ENCODE measurements at places on chromosomes 12 and 14.
A peak's percentile ranks its signal among the peaks of the same experiment; 100 is the strongest.

- DNase-seq: no peak
Observed at GRCh38 chr12:90842477-90842876, 112.5 kb downstream of the CCER1 start.

GRCh38 chr12:124727922-124728321 is 135.7 kb downstream of the SCARB1 start:
- no peak for DNase-seq

- DNase-seq: no peak
Observed at GRCh38 chr12:130247634-130248237, 85.5 kb downstream of the FZD10 start.

- DNase-seq: no peak
Observed at GRCh38 chr12:98817742-98818141, 172.7 kb downstream of the APAF1 start.

GRCh38 chr12:128191380-128191779 is 75.6 kb upstream of the TMEM132C start:
- no peak for DNase-seq

DNA sequence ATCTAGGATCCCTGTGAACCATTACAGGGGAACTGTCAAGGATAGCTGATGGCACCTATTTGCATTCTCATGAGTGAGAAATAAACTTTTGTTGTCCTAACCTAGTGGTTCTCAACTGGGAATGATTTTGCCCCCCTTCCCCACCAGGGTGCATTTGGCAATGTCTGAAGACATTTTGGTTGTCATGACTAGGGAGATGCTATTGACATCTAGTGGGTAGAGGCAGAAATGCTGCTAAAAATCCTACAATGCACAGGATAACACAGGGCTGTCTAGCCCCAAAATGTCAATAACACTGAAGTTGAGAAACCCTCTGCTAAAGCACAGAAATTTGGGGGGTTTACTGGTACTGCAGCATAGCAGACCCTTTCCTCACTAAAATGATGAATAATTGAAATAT is 140.9 kb upstream of the SRRM4 start:
- DNase-seq: no peak

DNA sequence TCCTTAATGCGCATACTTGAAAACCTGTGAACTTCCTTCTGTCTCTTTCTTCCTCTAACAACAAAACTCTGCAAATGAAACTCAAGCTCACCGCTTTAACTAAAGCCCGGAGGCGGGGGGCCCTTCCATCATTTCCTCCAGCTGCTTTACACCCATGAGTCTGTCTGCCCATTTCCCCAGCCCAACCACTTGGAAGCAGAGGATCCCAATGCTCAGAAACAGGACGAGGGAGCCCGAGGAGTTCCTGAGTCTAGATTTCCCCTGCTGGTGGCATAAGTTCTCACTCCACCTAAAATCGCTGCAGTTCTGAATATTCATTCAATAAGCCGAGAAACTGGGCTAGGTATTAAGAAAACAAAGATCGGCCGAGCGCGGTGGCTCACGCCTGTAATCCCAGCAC is 30.8 kb downstream of the GPR19 start:
- no peak for DNase-seq

DNA sequence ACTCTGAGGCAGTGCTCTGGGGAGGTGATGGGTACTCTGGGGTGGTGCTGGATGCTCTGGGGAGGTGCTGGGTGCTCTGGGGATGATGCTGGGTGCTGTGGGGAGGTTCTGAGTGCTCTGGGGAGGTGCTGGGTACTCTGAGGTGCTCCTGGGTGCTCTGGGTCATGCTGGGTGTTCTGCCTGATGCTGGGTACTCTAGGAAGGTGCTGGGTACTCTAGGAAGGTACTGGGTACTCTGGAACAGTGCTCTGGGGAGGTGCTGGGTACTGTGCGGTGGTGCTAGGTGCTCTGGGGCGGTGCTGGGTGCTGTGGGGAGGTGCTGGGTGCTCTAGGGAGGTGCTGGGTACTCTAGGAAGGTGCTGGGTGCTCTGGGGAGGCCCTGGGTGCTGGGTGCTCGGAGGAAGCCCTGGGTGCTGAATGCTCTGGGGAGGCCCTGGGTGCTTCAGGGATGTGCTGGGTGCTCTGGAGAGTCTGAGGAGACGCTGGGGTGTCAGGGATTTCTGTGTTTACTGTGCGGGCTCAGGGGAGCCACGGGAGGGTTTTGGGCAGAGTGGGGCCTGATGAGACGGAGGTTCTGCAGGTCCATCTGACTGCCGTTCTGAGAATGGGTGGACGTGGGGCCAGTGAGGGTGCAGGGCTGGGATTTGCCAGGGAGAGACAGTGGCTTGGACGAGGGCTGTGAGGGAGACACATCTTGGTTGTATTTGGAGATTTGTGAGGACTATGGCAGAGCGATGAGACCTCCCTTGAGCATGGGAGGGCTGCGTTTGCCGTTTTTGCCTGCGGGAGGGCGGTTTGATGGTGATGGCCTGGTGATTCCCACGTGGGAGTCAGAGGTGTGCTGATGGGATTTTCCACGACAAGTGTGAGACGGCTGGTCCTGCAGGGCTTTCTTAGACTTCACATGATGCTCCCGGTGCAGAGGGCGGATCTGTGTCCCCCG is 30.0 kb downstream of the MMP17 start:
- no peak for DNase-seq

DNA sequence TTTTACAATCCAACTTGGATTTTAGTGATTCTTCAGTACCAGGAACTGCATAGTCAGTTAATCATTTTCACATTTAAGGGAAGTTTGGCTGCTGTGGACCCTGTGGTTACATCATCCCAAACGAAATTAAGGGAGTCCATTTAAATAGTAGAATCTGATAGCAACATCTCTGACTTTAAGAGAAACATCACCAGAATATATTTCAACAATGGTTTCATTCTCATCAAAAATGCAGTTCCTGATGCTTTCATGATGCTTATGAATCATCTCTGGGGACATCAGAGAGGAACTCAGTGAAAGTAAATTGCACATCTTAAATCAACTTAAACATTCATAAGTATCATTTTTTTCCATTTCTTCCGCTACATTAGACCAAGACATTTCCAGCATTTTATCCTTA is 1170.7 kb downstream of the FSCB start:
- DNase-seq: no peak

- DNase-seq: peak; percentile 34
Observed at GRCh38 chr14:65287264-65288131, 125.0 kb upstream of the FUT8 start.

DNA sequence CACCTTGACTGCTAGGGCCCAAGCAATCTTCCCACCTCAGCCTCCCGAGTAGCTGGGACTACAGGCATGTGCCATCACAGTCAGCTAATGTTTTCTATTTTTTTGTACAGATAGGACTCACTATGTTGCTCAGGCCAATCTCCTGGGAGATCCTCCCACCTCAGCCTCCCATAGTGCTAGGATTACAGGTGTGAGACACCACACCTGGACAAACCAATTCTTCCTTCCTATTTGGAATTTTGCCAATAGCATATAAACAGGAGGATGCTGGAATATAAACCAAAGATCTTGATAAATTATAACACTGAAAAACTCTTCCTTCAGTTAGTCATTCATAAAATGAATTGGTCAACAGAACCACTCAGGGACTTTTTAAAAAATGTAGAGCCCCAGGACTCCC is 8.4 kb downstream of the ACIN1 start:
- DNase-seq: no peak

GRCh38 chr14:77424862-77425261 is 1.5 kb upstream of the NOXRED1 start:
- no peak for DNase-seq

GRCh38 chr14:58789736-58790135 is 152.0 kb downstream of the DACT1 start:
- no peak for DNase-seq

DNA sequence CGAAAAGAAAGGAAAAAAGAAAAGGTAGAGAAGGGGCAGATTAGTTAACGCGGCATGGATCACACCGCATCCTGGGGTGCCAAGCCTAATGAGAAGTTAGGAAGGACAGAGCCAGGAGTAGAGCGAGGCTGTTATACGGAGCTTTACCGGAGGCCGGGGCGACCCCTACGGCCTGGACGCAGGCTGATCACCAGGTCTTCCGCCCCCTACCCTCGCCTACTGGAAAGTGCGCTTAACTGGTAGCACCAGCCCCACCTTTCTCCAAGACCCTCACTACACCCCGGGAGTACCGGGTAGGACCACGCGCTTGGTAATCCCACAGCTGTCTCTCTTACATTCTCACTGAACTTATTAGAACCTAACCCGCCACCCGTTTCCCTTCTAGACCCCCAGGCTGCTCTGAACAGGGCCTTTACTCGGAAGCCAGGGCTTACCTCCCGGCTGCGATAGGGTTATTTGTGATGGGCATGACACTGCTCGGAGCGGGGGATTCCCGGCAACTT is 33.8 kb downstream of the WBP11 start:
- no peak for DNase-seq

DNA sequence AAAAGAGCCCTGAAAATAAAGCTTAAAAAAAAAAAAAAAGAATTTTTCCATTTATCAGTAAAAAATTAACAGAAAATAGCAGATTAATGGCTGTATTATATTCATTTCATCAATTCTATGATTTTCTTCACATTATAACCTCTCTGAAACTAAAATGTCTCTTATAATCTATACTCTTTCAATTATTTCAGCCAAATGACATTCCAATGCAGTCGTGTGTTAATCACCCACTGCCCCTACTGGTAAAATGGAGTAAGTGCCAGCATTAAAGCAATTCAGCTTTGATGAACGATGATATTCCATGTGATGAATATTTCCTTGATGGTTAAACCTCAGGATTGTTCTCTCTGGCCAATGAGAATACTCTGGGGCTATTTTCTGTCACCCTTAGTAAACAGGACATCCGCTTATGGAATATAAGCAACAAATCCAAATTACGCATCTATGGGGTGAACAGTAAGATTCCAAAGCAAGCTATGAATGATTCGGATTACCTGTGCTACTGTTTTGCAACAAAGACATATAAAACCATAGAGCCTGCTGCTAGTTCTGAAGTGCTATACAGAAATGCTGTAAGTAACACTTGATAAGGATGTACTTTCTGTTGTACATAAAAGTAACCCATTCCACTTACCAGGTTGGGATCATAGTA is 20.3 kb upstream of the SYCP3 start:
- DNase-seq: no peak

GRCh38 chr12:10293151-10293550 is 14.5 kb upstream of the KLRD1 start:
- no peak for DNase-seq

DNA sequence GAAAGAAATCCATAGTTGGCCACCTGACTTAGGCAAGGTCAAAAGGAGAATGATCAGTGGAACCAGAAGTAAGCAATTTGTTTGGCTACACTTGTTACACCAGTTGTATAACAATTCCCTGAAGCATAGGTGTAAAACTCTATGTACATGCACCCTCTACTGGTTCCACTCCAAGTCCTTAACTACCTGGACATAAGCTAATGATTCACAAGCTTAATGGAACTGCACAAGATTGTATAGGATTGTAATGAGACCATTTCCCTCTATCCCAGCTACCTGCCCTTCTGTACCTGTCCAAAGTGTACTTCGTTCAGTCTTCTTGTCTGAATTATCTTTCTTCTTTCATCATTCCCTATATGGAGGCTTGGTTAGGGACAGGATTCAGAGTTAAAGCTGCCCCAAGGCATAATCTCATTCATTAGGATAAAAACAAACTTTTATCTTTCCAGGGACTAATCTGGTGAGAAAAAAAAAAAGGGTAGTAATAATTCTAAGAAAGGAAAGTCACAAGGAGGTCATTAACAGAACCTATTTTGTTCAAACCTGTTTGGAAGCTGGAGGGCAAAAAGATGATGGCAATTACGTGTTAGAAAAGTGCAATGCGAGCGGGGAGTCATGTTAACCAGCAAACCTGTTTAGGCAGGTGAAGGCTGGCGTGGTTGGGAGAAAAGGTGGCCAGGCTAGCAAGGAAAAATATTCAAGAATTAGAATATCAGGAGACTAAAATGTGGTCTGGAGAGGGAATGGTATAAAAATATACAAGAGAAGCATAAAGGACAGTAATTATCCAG is 2.8 kb upstream of the TMEM52B start:
- no peak for DNase-seq

- no peak for DNase-seq
Observed at GRCh38 chr12:27919671-27920235, 52.8 kb downstream of the PTHLH start.

DNA sequence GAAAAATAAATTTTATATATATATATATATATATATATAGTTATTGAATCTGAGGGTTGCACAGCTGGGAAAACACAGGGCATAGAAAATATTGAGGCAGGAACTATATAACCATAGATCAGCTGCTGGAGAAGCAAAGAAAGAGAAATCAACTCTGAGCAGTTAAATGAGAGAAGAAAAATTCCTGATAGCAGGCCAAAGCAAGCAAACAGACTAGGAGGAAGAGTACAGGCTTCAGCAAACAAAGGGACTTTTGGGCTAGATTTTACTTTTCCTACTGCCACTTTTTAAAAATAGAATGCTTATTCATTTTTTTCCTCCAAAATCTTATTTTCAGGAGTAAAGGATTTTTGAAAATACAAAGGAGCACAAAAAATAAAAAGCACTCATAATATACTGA is 216.0 kb upstream of the PRKD1 start:
- no peak for DNase-seq

DNA sequence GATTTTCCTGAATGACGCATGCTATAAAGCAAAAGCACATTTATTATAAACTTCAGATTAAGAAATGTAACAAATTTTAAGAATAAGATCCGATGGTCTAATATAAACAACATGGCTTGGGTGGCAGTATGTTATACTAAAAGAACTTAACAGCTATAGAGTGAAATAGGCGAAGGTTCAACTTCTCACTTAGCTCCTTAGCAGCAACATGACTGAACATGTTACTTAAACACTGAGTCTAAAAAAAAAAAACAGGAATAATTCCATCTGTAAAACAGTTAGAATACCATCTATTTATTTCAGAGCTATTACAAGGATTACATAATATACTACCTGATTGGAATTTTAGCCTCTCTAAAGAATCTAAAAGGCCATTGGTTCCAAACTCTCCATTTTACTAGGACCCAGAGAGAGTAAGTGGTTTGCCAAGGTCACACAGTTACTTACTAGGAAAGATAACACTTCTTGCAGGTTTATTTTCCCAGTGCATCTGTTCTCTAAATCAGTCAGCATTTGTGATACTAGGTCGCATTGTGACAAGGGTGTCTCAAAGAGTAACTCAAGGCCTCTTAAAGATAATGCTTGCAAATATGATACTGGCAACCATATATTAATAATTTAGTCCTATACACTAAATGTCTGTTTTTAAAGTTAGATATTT is 14.8 kb downstream of the OSBPL8 start:
- DNase-seq: no peak

- no peak for DNase-seq
Observed at GRCh38 chr12:11559626-11560340, 89.7 kb upstream of the ETV6 start.

Data from stimulated activated CD8-positive, alpha-beta memory T cell treated with anti-CD3 and anti-CD28 coated beads, Interleukin-15, amount 100 ng/mL, for 4 hours (primary cell).